ENCODE measurements at places on chromosomes 7 and 10.

- no peak for DNase-seq
These were observed 84.0 kb upstream of the KLF6 start for GRCh38 chr10:3869036-3869435.

GRCh38 chr7:112296432-112296831 lies 89.9 kb downstream of the ZNF277 start:
- DNase-seq, result no peak

DNA sequence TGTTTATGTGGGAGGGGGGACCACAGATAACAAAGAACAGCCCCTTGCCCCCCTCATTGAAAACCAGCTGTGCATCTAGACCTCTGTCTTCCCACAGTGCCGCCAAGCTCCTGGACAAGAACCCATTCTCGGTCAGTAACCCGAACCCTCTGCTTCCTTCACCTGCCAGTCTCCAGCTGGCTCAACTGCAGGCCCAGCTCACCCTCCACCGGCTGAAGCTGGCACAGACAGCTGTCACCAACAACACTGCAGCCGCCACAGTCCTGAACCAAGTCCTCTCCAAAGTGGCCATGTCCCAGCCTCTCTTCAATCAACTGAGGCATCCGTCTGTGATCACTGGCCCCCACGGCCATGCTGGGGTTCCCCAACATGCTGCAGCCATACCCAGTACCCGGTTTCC lies 91.0 kb upstream of the PDCD4 start:
- no peak for DNase-seq

DNA sequence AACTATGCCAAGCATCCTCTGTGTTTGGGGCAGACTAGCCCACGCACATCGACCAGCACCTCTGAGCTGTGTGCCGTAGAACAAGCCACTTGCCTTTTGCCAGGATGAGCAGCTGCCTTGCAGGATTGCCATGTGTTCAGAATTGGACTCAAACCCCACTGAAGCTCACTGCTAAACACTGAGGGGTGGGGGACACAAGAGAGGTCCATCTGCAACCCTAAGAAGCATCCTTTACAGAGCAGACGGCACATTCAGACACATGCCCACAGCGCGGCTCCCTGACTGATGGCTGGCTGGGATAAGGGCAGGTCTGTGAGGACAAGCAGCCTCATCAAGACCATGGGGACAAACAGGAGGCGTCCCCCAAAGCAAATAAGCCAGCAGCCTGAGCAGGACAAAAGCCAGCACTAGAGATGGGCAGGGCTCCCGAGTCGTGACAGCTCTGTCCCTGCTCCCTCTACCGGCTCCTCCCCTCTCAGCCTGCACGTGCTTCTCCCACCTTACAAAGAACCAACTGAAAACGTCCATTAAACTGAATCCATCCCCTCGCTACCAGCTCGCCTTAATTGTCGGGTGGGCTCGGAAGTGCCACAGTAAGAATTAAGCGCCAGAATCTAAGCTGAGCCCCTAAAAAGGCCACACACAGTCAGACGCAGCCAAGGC lies 114.2 kb downstream of the PRKAG2 start:
- no peak for DNase-seq

- DNase-seq, result no peak
These were observed 3.4 kb downstream of the TNRC18 start for GRCh38 chr7:5420067-5420880.

DNA sequence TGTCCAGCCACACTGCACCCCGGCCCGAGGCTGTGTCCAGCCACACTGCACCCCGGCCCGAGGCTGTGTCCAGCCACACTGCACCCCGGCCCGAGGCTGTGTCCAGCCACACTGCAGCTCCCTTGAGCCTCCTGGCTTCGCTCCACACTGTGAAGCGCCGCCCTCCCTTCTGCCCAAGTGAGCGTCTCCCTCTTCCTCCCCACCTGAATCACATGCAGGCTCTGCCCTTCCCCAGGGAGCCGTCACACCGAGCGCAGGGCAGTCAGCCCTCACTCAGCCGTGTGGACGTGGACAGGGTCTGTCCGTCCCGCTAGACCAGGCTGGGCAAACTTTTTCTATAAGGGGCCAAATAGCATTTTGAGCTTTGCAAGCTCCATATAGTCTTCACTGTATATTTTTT lies 27.6 kb downstream of the CFAP46 start:
- no peak for DNase-seq

- no peak for DNase-seq
These were observed 98.5 kb upstream of the ANK3 start for GRCh38 chr10:60488111-60488669.

DNA sequence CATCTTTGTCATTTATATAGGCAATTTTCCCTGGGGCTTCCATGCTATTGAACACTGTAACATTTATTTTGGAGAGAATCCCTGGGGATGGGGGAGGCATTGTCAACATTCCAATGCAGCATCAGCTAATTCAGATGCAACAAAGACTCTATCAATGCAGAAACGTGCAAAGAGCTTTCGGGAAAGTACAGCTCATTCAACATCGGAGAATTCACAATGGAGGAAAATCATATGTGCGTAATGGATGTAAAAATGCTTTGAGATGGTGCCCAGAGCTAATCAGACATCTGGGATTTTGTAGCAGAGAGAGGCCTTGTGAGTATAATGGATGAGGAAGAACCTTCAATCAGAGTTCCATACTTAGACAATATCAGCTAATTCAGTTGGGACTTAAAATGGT lies 28.3 kb upstream of the FIS1 start:
- no peak for DNase-seq

DNA sequence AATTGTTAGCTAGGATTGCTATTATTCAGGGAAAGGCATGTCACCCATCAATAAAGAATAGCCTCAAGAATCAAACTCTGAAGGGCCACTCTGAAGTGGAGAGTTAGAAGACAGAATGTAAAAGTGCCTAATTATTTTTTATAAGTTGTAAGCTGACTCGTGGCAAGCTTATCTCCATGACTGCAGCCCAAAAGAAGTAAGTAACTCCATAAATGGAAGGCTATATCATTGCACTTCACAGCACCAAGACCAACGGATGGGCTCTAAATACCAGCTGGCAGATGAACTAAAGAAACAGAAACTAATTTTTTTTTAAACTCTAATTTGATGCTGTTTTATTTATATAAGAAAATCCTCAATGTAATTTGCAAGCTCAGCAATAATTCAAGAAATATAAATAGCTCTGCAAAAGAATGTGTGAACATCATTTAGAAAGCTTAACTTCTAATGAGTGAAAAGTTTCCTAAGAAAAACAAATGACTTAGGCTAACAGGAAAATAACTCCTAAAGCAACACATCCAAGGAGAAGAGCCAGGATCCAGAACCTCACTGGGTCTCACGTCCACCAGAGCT lies 165.5 kb downstream of the SNX13 start:
- no peak for DNase-seq

DNA sequence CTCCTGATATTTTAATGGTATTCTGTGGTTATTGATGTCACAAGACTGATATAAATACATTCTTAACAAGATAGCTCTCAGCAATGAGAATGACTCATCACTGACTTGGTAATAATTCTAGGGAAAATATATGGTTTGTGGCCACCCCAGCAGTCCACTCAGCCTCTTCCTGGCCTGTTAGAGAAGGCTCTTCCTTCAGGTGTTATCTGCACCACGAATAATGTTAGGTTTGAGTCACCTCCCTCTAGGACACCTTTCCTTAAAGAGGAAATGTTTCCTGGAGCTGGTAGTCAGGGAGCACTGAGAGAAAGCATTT lies 163.3 kb downstream of the SVIL start:
- DNase-seq, result no peak

DNA sequence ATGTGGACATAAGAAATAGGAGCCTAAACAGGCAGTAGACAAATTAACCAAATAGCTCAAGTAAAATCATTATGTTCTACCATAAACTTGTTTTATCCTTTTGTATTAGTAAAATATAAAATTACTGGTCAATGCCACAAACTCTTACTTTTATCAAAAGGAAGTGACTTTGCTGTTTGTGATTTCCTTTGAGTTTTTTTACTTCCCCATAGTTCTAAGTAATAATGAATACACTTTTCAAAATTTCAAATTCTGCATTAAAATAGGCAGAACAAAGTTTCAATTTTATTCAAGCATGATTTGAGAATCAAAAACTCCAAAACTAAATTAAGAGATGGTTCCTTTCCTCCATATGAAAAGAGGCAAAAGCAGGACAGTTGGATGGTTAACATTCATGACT lies 139.7 kb upstream of the ABCB5 start:
- DNase-seq, result no peak

DNA sequence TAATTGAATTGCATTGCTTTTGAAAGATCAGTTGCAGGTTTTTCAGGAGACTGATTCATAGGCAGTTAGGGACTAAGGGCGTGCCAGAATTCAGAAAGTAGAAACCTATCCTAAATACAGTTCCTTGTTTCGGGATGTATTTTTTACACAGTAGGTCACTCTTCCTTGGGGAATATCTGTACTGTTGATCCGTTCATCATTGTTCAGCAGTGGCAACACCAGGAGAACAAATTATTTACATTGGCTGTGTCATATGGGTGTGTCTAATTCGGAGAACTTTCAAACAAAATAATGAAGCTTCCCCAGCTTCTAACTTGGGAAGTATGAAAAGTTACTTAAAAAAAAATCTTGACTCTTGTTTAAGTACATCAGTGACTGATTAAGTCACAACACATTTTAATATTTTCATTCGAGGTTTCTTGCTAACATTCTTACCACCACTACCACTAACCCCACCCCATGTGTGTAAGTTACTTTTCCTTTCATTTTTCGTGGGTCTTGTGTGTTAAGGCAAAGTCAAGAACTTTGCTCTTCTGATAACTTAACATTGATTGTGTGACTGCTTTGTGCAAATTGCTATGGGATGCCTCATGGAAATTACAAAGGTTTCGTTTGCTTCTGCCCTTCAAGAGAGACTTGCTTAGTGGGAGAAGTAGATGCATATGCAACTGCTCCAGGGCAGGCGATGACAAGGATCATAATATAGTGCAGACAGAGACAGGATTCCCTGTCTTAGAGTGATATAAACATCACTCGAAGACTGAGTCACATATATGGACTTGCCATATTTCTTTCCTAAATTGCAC lies 43.8 kb upstream of the RPA3 start:
- DNase-seq, result no peak

- DNase-seq, result peak; percentile 7
These were observed 118.3 kb downstream of the CCDC71L start for GRCh38 chr7:106542550-106543220.

All from stimulated activated CD4-positive, alpha-beta T cell treated with anti-CD3 and anti-CD28 coated beads, Interleukin-1b, Interleukin-23, amount 100 ng/mL, for 1 hour (primary cell).